ENCODE measurements at places on chromosomes 12 and 14.

GRCh38 chr14:24070285-24071143 lies 848 bp upstream of the CPNE6 start:
- no peak for DNase-seq

GRCh38 chr14:103118018-103118662 lies 5.1 kb upstream of the TNFAIP2 start:
- no peak for DNase-seq

- no peak for DNase-seq
Observed at GRCh38 chr12:116474331-116474730, 84.8 kb upstream of the MAP1LC3B2 start.

DNA sequence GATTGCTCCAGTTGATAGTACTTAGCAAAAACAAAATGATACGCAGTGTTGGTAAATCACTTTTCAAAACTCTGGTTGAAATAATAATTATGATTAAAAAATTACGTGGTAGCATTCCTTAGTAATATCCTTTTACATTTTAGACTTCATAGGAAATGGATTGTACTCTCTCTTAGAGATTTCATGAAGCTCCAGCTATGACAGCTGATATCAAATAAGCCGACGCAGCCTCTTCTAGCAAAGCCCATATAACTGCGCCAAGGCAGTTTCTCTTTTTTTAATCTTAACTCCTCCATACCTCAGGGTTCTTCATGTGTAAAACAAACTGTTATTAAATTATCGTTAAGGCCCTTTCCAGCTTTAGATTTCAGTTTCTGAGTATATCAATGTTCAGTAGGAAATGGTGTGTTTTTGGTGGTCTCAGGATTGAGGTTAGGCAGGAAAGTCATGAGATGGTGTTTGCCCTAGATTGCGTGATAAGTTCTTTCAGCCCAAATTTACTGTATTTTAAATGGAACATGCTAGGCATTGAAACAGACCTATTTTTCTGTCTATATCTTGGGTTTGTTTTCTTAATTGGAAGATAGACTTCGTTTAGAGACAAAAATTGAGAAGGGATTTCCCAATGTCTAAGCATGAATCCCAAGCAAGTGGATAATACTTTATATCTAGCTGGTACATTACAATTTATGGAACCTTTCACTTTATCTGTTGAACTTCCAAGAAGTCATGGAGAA lies 902 bp upstream of the CFL2 start:
- DNase-seq, result no peak

- DNase-seq, result no peak
Observed at GRCh38 chr14:64500088-64500487, 3.5 kb downstream of the ZBTB25 start.

GRCh38 chr14:74613211-74613914 lies 1.3 kb upstream of the LTBP2 start:
- DNase-seq, result no peak

DNA sequence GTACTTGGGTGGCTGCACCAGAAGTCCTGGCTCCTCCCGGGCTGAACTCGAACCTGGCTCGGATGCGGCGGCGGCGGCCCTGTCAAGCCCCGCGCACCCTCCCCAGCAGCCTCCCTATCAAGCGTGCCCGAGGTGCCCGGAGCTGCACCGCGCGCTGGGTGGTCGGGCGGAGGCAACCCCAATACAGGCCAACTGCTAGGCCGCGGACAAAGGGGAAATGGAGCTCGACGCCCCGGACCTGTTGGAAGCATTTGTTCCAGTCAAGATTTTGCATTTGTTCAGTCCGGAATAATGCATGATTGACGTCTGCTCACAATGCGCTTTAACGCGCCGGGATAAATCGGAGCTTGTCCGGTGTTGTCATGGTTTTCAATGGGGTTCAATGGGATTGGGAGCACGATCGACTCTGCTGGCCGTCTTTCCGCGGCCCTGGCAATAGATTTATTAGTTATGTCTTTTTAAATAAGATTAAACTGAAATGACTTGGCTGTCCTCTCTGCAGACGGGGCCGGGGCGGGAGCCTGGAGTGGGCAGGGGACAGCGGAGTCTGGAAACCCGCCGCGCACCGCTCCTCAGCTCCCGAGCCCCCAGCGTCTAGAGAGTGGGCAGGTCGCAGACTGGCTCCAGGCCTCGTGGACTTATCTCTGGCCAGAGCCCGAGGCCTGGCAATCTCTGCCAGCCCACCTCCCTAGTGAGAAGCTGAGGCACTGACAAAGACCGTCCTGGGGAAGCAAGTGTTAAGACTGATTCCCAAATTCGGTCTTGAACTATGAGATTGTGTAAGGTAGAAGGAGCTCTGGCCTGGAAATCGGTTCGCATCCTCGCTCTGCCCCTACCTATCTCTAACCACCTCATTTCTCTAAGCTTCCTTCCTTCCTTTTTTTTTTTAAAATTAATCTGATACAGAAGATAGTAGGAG lies 1.7 kb upstream of the NKX2-8 start:
- no peak for DNase-seq

DNA sequence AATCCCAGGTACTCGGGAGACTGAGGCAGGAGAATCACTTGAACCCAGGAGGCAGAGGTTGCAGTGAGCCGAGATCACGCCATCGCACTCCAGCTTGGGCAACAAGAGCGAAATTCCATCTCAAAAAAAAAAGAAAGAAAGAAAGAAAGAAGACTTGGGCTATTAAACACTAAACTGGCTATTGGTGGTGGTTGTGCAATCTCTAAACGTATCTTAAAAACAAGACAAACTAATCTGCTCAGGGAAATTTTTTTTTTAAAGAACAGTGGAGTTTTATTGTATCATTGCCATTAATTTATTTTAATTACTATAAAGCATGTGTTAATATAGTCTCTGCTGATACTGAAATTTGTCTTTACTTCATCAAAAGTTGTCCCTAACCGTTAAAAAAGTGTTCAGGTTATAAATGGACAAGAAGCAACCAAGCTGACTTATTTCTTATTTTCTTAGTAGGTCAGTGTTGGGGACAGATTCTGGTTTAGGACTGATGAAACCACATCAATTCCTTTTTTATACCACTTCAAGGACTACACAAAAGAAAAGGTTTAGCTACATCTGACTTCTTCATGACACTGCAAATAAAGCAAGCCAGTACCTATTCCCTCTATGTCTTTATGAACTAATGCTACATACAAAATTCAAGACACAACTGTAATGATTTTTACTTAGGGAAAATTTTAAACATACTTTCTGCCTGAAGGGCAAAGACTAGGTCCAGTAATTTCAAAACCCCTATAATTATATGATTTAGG lies 68.7 kb upstream of the KRAS start:
- DNase-seq, result no peak

DNA sequence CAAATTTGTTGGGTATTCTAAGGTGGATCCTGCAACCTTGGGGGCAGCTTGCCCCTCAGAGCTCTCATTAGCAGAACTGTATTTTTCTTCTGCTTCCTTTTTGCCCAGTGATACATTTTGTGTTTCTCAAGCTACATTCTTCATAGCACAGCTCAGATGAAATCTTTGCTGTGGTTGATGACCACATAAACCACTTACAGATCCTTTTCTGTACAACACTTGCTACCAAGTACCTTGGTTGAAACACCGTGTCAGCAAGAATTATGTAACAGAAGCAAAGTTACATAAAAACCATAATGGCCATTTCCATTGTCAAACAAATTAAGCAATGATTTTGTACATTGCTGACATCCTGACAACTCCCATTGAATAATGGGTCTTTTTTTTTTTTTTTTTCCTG lies 9.7 kb upstream of the PLBD1 start:
- no peak for DNase-seq

- no peak for DNase-seq
Observed at GRCh38 chr12:119229837-119230236, 51.1 kb downstream of the HSPB8 start.

All from retinal pigment epithelial cell (primary cell).